ENCODE measurements at places on chromosomes 7 and 10.

DNA sequence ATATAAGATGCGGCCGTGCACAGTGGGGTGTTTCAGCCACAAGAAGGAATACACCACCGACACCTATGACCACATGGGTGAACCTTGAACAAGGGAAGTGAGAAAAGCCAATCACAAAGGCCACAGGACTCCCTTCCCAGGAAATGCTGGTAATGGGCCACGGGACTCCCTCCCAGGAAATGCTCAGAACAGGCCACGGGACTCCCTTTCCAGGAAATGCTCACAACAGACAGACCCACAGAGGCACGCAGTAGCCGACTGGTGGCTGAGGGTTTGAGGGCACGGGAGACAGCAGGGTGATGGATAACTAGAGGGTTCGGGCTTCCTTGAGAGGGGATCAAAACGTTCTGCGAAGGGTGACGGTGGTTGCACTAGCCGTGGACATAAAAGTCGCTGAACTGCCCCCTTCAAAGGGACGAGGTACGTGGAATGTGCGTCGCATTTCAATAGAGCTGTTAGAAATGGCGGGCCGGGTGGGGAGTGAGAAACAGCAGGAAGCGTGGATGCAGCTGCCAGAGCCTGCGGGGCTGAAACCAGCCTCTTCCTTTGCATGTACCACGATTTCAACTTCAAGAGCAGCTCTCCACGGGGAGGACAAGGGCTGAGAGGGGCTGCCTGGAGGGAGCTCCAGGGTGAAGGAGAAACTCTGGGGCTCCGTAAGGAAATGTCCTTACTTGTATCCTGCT lies 274.0 kb downstream of the ELFN1 start:
- no peak for DNase-seq

DNA sequence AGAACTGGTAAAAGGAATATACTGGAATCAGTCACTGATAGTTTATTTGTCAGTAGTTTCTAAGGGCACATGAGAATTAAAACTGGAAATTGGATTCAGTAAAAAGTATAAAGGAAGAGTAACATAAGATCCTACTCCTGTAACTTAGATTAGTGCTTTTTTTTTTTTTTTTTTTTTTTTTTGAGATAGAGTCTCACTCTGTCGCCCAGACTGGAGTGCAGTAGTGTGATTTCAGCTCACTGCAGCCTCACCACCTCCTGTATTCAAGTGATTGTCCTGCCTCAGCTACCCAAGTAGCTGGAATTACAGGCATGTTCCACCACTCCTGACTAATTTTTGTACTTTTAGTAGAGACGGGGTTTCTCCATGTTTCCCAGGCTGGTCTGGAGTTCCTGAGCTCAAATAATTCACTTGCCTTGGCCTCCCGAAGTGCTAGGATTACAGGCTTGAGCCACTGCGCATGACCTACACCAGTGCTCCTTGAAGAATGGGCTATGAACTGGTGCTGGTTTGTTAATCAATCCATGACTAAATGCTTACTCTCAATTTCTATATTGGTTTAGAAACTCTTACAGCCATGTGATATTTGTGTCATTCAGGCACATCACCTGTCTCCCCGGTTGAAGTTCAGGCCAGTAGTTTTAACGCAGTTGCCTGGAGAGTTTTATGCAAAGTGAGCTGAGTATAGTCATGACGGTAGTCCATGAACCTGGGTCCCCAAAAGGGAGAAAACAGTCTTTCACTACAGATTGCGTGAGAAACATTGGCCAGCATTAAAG lies 65.0 kb downstream of the ZEB1 start:
- no peak for DNase-seq

GRCh38 chr10:12637649-12638048 lies 288.3 kb downstream of the CAMK1D start:
- no peak for DNase-seq

GRCh38 chr7:50653126-50653864 lies 88.1 kb upstream of the DDC start:
- DNase-seq, result no peak

- DNase-seq, result no peak
These were observed 13.9 kb downstream of the ZRANB1 start for GRCh38 chr10:124955868-124956267.

DNA sequence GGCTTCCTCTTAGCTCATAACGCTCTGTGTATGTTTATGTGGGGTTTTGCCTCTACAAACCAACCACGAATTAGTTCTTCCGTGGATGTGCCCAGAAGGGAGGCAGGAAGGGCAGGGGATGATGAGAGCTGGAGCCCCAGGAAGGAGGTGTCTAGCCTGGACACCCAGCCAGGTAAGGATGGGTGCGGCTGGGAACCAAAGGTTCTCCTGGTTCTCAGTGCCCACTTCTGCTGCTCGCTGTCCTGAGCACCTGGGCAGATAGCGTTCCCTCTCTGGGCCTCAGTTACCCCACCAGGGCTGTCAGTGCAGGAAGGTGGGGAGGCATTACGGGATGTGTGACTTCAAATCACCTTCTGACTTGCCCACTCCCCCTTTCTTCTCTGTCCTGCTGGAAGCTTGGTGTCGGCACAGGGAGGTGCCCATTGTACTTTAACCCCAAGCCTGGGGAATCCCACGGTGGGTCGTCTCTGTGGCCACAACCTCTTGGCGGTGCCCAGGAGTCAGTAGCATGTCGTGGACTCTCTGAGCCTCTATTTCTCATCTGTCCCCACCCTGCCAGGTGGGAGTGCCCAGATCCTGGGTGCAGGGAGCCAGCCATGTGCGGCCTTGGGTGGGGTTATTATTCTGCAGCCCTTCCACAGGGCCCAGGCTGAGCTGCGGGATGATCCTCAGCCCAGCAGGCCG lies 18.7 kb upstream of the PCBD1 start:
- DNase-seq, result no peak

DNA sequence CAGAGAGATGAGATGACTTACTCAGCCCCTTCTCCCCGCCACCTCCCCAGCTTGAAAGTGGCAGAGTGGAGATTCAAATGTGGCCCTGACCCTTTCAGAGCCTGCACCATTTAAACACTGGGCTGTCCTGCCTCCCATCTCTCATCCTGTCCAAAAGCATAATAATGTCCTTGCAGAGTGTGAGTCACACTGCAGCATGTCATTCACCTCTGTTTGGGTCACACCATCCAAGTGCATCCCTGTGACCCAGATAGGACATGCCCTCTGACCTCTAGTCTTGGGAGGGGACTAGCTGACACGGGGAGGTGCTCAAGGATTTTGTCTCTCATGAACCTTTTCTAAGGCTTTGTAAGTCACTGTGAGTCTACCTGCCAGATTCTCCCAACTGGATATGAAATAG lies 89.1 kb upstream of the PDCD4 start:
- DNase-seq, result no peak

DNA sequence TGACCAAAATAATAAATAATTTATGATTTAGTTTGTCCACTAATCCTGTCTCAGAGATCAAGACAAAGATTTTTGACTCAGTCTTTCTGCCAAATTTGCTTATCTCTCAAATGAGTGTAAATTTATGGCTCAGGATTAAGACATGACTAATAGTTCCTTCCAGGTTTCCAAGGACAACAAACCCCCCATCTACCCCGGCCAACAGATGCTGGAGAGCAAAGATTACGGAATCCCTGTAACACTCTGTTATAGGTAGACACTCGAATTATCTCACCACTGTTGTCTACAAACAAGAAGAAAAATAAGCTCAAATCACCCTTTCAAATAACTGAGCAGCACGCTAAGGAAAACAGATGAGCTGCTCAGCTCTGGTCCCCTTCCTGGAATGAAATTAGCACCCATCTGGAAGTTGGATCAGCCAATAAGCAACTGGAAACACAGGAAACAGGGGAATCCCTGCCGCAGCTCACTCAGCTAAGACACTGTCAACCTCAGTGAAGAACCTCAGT lies 56.8 kb upstream of the SVIL start:
- DNase-seq, result no peak

DNA sequence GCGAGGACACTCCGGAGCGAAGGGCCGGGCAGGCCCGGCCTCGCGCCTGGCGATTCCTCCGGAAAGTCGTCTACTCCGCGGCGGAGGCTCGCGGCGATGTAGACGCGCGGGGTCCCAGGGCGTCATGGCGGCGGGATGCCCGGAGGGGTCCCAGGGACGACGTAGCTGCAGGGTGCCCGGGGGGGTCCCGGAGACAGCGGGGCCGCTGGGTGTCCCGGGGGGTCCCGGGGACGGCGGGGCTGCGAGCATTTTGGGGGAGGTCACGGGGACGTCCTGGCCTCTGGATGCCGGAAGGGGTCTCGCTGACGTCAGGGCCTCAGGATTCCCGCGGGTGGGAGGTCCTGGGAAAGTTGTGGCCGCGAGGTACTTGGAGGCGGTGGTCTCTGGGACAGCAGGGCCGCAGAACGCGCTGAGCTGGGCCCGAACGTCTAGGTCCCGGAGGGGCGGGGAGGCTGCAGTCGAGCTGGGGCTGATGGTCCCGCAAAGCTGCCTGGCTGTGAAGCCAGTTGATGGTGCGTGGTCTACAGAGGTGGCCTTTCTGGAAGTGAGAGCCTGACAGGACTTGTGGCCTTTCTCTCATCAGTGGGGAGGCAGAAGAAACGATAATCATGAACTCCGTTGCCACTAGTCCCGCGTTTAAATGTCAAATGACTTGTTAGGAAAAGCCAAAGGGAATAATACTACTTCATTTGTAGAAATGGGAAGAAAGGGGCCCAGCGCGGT lies 637 bp downstream of the HSPA14 start:
- DNase-seq, result no peak

DNA sequence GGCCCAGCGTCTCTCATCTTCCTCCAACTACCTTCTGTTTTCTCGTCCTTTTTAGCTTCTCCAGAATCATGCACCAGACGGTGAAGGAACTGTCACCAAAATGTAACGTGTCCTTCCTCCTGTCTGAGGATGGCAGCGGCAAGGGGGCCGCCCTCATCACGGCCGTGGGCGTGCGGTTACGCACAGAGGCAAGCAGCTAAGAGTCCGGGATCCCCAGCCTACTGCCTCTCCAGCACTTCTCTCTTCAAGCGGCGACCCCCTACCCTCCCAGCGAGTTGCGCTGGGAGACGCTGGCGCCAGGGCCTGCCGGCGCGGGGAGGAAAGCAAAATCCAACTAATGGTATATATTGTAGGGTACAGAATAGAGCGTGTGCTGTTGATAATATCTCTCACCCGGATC lies 15.8 kb downstream of the TACR2 start:
- DNase-seq, result no peak

DNA sequence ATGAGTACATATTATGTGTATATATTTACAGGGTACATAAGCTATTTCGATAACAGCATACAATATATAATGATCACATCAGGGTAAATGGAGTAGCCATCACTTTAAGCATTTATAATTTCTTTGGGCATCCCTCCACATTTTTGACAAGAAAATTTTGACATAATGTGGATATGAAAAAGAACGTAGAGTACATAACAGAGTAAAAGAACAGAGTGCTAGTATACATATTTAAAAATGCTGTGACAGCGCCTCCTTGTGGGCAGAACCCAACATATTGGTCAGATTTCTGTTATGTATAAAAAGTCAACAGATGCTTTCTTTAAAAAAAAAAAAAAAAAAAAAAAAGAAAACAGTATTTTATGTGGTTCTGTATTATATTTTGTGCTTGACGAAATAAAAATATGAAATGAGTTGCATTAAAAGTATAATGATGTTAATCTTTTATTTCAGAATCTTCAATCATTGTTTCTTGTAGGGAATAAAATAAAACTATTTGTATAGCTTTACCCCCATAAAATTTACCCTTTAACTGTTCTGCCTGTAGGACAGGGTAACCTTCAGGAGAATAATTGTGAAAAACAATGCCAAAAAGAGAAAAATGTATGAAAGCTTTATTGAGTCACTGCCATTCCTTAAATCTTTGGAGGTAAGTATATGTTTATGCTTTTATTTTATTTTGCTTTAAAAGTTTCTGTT lies 18.3 kb upstream of the HBP1 start:
- DNase-seq, result no peak

- DNase-seq, result no peak
These were observed 3.2 kb downstream of the HHEX start for GRCh38 chr10:92692697-92693533.

- no peak for DNase-seq
These were observed 126.8 kb upstream of the NRP1 start for GRCh38 chr10:33461295-33461640.

GRCh38 chr7:29574659-29575058 lies 11.0 kb downstream of the PRR15 start:
- no peak for DNase-seq

DNA sequence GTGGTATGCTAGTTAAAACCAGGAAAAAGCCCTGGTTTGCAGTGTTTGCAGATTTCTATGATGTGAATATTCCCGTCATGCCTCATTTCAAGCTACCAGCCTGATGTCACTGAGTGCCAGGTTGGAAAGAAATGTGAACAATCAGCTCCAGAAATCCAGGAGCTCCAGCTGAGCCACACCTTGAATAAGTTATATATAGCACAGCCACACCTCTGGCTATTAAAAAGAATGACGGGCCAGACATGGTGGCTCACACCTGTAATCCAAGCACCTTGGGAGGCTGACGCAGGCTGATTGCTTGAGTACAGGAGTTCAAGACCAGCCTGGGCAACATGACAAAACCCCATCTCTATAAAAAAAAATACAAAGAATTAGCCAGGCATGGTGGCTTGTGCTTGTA lies 18.7 kb upstream of the SLF2 start:
- DNase-seq, result no peak

- DNase-seq, result no peak
These were observed 69.7 kb upstream of the NEUROD6 start for GRCh38 chr7:31410265-31410664.

GRCh38 chr7:75980430-75981202 lies 13.8 kb downstream of the TMEM120A start:
- no peak for DNase-seq

Data from iPS DF 6.9 (cell line).